ENCODE measurements at places on chromosomes 5 and 9. TPM values are rescaled to one million over a fixed set of nuclear protein-coding genes. Genes with fewer than 3 reads are reported as not detected.

The PRSS3 gene
- total RNA-seq, result 29.9 TPM

The TAF11L5 gene
- total RNA-seq, result not detected

The RNF183 gene
- not detected for total RNA-seq

The INSL4 gene
- total RNA-seq, result not detected

The GRIN3A gene
- not detected for total RNA-seq

The SV2C gene
- not detected for total RNA-seq

The NR2F1 gene
- total RNA-seq, result 24.6 TPM

The IL7R gene
- total RNA-seq, result 1.3 TPM

The RNF130 gene
- total RNA-seq, result 20.7 TPM

The AGPAT2 gene
- total RNA-seq, result 33.3 TPM

The NOXA1 gene
- total RNA-seq, result 0.46 TPM

The ESM1 gene
- 284 TPM for total RNA-seq

The ADGRD2 gene
- total RNA-seq, result not detected

The TEK gene
- 110 TPM for total RNA-seq

The ZDHHC11B gene
- total RNA-seq, result not detected

The OTULINL gene
- total RNA-seq, result 0.15 TPM

The KCNIP1 gene
- not detected for total RNA-seq

The DAPK1 gene
- 44.4 TPM for total RNA-seq

The SPAG8 gene
- 0.32 TPM for total RNA-seq

The ELOVL7 gene
- total RNA-seq, result 0.61 TPM

The IFNK gene
- total RNA-seq, result not detected

The TMEM215 gene
- total RNA-seq, result not detected

The RNF180 gene
- total RNA-seq, result 4.6 TPM

The SLIT3 gene
- total RNA-seq, result under 0.01 TPM

The ANKRD33B gene
- 7.4 TPM for total RNA-seq

The ABLIM3 gene
- 8.8 TPM for total RNA-seq

All from epithelial cell of umbilical artery (primary cell).